Retina (tissue), 1 donor: ENCODE measurements at places on chromosomes 2 and 18.

DNA sequence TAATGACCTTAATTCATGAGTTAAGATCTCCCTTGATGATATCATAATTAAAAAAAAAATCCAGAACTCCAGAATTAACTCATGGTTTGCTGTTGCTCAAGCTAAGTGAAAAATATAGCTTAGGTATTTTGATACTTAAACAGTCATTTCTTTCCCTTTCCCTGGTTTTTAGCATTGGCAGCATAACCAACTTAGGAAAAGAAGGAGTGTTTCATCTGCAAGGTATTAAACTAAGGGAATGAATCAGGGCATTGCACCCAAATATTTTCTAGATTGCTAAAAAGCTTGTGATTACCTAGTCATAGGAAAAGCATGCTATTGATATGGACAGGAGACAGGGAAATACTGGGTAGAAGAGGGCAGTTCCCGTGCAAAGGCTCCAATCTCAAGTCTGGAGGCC is 207.2 kb downstream of the LRP1B start:
- DNase-seq: no peak

DNA sequence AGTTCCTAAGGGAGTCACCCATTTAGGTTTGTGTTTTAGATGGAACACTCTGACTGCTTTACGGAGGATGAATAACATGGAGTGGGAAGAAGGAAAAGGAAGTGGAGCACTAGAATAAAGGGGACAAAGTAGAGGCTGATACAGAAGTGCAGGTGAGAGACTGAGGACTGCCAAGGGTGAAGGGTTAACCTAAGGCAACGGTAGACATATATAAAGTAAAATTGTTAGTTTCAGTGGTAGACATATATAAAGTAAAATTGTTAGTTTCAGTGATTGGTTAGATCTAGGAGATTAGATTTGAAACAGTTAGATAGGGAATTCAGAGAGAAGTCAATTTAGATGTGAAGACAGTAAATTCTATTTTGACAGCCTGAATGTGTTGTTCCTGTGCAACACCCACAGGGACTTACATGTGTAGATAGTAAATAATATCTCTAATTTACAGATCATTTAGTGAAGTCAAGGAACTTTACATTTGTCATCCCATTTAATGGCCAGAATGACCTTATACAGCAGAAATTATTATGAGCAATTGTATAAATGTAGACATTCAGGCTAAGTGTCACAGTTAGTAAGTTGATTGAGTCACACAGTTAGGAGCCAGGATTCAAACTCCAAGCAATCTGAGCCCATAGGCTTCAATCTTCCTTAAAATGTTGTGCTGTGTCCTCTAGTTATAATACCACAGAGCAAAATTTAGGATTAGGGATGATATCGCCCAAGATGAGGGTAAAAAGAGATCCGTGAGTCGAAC is 270.8 kb upstream of the UBE2E3 start:
- DNase-seq: no peak

GRCh38 chr2:25286025-25286400 is 55.7 kb downstream of the DNMT3A start:
- no peak for DNase-seq

- DNase-seq: no peak
Observed at GRCh38 chr2:43047187-43047780, 179.1 kb downstream of the ZFP36L2 start.

GRCh38 chr2:195500879-195501278 is 156.1 kb upstream of the SLC39A10 start:
- no peak for DNase-seq

DNA sequence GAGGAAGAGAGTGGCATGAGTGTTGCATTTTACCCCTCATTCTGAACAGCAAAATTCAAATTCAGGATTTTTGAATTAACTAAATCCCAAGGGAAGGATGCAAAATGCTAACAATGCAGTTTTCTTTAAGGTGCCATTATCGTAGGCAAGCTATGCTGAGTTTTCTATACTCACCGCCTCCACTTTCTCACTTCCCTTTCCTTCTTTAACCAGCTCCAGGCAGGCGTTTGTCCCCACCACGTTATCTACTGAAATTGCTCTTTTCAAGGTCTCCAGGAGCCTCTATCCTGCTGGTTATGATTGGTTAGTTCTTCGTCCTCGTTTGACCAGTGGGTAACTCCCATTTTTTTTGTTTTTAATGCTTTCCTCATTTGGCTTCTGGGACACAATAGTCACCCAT is 1.8 kb upstream of the CPO start:
- no peak for DNase-seq

- no peak for DNase-seq
Observed at GRCh38 chr2:70391988-70392387, 90.1 kb upstream of the FAM136A start.

DNA sequence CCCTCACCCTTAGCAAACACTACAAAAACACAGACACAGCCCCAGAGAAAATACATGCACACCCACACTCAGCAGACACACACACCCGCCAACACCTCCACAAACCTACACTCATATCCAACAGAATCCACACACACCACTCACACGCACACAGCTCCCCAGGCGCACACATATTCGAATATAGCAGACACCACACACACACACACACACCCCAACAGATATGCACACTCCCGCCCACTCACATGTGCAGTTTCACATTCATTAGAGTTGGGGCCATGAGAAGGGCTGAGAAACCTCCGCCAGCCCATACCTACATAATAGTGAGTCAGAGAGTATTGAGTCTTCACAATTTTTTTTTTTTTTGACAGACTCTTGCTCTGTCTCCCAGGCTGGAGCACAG is 29.4 kb upstream of the NOTO start:
- DNase-seq: no peak

GRCh38 chr18:23331091-23331920 is 121.8 kb upstream of the RIOK3 start:
- no peak for DNase-seq

- no peak for DNase-seq
Observed at GRCh38 chr2:240397924-240398645, 37.4 kb upstream of the GPC1 start.

DNA sequence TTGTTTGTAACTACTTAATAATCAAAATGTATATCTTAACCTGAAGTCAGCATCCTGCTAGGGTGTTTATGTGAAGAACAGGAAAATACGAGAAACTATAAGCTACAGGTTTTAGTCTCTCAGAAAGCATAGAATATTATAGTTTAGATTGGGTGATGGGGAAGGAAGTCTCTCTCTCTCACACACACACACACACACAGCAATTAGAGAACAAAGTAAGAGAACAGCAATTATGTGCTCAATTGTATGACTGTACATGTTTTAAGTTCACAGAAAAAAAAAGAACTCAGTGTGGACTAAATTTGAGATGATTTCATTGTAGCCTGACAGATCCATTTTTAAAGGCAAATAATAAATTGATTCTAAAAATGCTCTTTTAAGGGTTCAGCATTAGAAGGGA is 94.3 kb upstream of the ZNF516 start:
- DNase-seq: no peak

DNA sequence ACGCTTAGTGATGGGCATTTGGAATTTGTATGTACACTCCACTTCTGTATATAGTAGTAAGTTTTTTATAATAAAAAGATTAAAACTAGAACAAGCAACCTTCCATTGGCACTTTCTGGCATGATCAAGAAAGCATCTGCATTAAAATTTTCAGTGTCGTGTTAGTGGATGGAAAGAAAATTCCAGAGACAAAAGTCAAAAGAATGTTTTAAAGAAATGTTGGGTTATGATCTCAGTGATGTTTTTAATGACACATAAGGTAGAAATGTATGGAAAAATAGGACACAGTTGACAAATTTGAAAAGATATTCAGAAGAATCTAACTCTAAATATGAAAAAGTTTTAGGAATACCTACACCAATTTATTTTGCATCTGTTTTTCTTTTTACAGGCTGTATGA is 126.1 kb upstream of the FAM117B start:
- no peak for DNase-seq

DNA sequence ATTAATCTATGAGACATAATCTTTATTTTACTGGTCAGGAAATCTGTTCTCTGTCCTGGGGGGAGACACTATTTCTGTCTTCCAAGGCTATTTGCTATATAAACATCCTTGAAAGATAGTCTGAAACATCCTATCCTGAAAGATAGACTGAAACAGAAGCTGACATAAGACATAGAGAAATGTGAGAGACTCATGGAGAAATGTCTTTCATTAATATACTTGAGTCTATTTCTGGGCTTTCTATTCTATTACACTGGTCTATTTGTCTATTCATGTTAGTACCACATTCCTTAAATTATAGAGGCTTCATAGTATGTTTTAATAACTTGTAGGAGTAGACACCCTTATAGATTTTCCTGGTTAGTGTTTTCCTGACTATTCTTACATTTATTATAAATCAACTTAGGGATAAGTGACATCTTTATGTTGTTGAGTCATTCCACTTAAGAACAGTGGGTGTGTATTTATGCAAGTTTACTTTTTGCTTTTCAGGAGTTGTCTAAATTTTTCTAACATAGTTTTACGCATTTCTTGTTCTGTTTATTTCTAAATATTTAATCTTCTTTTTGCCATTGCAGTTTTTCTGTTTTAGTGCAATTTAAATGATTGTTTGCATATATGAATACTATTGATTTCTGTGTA is 244.9 kb upstream of the ZSWIM2 start:
- no peak for DNase-seq

- no peak for DNase-seq
Observed at GRCh38 chr2:10332402-10333246, 29.9 kb downstream of the HPCAL1 start.

- DNase-seq: no peak
Observed at GRCh38 chr2:160751021-160751420, 257.4 kb upstream of the RBMS1 start.

DNA sequence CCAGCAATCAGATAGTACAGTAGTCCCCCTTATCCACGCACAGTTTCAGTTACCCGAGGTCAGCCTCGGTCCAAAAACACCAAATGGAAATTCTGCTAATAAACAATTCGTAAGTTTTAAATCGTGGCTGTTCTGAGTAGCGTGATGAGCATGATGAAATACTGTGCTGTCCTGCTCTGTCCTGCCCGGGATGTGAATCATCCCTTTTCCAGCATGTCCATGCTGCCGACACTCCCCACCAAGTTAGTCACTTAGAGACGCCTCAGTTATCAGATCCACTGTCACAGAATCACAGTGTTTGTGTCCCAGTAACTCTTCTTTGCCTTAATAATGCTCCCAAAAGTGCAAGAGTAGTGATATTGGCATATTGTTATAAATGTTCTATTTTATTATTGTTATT is 62.1 kb downstream of the MEX3C start:
- no peak for DNase-seq

GRCh38 chr2:147430408-147430807 is 414.4 kb upstream of the ACVR2A start:
- DNase-seq: no peak

GRCh38 chr2:207624185-207625013 is 795 bp downstream of the METTL21A start:
- peak; percentile 87 for DNase-seq

DNA sequence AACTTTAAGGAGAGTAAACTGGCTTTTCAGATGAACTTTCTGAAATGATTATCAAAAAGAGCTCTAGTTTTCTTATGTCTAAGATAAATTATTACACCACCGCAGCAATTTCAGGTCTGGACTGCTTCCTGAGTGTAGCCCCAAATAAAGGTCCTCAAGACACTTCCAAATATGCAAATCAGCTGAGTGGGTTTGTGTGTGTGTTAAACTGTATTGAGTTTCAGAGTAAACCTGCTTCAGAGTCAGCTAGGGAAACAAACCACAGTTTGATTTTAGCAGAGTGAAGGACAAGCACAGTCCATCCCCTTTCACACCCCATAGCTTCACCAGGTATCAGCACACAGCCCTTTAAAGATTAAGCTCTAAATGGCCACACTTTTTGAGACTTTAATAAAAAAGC is 168.7 kb downstream of the NRXN1 start:
- DNase-seq: no peak

DNA sequence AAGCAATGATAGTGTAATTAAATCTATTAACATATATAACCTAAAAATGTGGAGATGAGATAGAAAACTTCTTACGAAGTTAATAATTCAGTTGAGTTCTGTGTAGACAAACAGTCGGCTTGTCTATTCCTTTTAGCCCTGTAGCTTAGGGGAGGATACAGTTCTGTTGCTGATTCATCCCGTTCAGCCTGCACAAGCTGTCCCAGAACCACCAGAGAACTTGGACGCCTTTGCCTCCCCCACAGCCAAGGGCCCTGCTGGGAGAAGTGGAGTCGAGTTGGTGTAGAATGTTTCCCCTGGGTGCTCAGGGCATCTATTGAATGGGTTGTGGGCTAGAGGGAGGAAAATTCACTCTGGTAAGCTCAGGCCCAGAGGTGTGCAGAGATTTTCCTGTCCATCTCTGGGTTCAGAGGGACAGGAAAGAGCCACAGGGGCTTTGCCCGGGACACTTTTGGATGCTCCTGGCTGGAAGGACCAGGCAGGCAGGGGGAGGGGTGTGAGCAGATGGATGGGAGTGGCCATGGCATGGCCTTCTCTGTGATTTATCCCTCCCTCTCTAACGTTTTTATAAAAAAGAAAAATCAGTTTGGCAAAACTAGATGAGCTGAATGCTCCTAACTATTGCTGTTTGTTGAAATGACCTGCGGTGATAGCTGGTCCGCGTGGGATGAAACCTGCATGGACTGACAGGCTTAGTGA is 42.8 kb upstream of the GALR1 start:
- DNase-seq: no peak

GRCh38 chr2:85887566-85888019 is 1.2 kb downstream of the ST3GAL5 start:
- peak; percentile 75 for DNase-seq

DNA sequence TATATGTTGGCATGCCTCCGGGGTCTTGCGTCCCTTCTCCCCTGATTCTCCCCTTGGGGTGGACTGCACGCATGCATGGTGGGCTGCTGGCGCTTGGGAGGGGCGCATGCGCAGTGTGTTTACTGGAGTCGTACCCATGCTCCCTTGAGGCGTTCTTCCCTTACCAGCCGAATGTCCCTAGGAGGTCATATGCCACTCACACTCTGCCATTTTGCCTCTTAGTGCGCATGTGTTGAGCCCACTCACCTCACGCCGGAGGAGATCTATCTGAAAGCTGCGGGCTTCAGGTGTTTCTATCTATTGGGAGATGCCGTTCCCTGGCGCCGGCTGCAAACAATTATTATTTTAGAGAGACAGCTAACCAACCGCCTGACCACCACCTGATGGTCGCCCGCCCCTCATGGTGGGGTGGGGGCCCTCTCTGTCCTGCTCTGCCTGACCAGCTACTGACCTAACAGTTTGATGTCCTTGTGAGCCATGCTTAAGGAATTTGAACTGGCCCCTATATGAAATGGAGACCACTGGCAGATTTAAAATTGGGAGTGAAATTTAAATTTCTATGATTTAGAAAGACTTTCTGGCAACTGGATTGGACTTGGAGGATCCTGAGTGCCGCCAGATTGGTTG is 179.6 kb downstream of the RNF144A start:
- DNase-seq: no peak

GRCh38 chr18:32301976-32302743 is 112.3 kb downstream of the MEP1B start:
- DNase-seq: no peak

DNA sequence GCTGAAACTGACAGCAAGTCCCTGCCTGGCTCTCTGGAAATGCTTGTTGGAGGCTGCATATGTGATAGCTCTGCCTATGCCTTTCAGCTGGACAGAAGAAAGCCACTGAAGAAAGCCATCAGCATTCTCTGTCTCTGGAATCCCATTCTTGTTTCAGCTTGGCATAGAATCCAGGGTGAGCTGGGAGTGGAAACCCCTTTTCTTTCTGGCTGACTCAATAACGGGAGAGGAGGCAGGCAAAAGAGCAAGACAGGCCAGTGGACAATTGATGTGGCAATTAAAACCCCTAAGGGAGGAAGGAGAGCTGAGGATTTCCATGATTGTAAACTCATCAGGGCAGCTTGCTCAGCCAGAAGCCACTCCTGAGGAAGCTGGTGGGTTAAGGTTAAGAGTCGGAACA is 208.1 kb downstream of the CLIP4 start:
- DNase-seq: peak; percentile 25

GRCh38 chr2:229118927-229119326 is 152.2 kb downstream of the PID1 start:
- no peak for DNase-seq
